NCI-H1048 (cell line): ENCODE measurements at places on chromosomes 7 and 10.

GRCh38 chr10:124231168-124232155 lies 138.1 kb upstream of the CHST15 start:
- no peak for DNase-seq

- no peak for DNase-seq
These were observed 39.4 kb downstream of the MMRN2 start for GRCh38 chr10:86918022-86918471.

GRCh38 chr7:69751026-69751425 lies 152.8 kb downstream of the AUTS2 start:
- DNase-seq: no peak

- DNase-seq: no peak
These were observed 3.0 kb downstream of the LAMB1 start for GRCh38 chr7:107999779-108000560.

- no peak for DNase-seq
These were observed 100.0 kb upstream of the MINDY3 start for GRCh38 chr10:15960277-15960676.

- DNase-seq: no peak
These were observed 100.1 kb upstream of the COL1A2 start for GRCh38 chr7:94294471-94295131.

DNA sequence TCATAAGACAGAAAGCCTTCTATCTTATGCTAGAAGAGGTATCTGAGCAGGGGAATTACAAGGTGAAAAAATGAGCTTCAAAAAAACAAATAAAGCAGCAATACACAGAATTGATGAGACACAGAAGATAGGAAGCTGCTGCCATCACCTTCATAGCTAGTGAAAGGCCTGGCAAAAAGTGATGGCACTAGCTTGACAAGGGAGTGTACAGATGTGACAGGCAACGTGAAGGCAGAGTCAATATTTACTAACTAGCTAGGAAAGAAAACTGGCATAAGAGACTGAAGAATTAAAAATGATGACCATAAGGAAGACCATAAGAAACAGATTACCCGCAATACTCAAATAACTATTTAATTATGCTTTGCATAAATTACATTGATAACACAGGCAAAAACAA lies 9.4 kb downstream of the GPR22 start:
- no peak for DNase-seq

- no peak for DNase-seq
These were observed 56.2 kb upstream of the SMNDC1 start for GRCh38 chr10:110360857-110361474.

DNA sequence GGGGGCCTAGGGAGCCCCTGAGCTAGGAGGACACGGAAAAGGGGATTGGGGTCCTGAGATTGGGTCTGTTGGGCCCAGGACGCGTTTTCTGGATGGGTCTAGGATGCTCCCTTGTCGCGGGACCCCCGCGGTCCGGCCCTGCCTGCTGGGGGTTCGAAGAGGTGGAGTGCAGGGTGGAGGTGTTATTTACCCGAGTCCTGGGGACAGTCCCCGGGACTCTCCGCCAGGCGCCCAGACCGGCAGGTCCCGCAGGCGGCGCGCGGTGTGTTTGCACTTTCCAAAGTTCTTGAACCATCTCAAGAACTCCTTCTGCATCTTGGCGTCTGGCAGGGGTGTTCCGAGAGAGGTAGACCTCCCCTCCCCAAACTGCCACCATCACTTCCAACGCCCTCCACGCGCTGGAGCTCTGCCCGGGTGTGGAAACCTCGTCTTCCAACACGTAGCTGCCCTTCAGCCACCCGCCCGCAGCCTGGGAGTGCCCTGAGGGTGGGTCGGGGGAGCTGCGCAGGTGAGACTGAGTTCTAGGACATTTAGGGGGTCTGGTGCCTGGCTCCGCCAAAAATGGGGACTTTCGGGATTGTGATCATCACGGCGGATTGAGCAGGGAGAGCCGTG lies 569 bp downstream of the CAV1 start:
- no peak for DNase-seq

GRCh38 chr10:96281444-96282029 lies 10.2 kb upstream of the BLNK start:
- DNase-seq: no peak

GRCh38 chr10:61821153-61821552 lies 80.3 kb upstream of the ARID5B start:
- DNase-seq: no peak

GRCh38 chr10:77415313-77415960 lies 222.2 kb downstream of the KCNMA1 start:
- no peak for DNase-seq

- DNase-seq: no peak
These were observed 103.2 kb upstream of the WAC start for GRCh38 chr10:28429573-28430216.

- no peak for DNase-seq
These were observed 50.9 kb downstream of the TPK1 start for GRCh38 chr7:144784943-144785342.

- DNase-seq: peak; percentile 45
These were observed 140.9 kb downstream of the ADCYAP1R1 start for GRCh38 chr7:31192986-31193385.

DNA sequence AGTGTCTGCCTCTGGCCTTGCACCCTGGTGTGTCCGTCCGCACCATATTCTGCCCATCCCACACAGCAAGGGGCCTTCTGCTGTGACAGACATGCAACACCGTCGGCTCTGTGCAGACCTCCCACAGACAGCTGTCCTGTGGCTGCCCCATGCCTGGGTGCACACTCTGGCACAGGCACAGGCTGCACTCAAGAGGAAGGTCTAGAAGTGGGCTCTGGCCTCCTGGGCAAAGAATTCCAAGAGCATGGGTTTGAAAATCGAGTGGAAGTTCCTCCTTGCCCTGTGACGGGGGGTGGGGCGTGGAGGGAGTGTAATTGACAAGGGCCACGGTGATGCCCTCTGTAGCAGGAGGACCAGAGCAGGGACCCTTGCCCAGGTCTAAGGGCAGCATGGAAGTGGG lies 4.3 kb upstream of the LOXL4 start:
- no peak for DNase-seq

GRCh38 chr10:48554656-48555055 lies 50.2 kb downstream of the ARHGAP22 start:
- no peak for DNase-seq

DNA sequence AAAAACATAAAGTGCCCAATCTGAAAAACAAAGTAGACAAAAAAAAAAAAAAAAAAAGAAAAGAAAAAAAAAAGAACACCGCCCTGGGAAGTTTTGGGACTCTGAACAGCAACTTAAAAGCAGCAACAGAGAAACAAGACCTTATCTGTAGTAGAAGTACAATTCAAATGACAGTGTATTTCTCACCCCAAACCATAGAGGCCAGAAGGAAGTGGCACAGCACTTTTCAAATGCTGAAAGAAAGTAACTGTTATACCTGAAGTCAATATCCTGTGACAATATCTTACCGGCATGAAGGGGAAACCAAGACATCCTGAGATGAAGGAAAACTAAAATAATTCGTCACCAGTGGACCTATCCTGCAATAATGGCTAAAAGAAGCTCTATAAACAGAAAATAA lies 112.1 kb downstream of the DNAJC1 start:
- no peak for DNase-seq

DNA sequence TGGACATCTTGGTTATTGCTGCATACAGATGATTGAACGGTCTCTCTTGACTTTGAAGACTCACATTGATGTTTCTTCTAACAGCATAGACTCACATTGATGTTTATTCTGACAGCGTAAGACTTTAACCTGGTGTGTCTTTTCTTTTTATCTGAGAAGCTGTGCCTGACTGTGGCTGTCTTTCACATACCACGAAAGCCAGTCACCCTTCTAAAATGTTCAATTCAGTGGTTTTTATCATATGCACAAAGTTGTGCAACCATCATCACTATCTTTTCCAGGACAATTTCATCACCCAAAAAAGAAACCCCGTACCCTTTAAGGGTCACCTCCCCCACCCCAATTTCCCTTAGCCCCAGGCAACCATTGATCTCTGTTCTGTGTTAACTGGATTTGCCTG lies 24.7 kb downstream of the CELF2 start:
- no peak for DNase-seq

DNA sequence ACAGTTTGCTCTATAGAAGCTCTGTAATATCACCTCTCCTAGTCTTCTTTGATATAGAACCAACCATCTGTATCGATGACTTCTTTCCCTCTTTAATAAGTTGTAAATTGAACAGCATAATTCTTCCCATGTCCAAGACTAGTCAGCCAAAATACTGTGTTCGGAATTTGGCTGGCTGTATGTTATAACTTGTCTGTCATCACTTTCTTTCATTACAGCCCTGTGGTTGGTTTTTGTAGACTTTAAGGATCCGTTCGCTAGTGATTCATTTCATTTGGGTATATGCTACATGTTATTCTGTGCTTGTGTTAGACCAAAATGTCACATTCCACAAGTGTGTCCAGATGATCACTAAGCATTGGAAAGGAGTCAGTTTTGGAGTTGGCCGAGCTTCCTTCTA lies 155.4 kb upstream of the ITGB1 start:
- DNase-seq: no peak

- DNase-seq: no peak
These were observed 4.8 kb downstream of the PITRM1 start for GRCh38 chr10:3167611-3168330.

- DNase-seq: no peak
These were observed 114.5 kb downstream of the NKX6-2 start for GRCh38 chr10:132671228-132672154.

- no peak for DNase-seq
These were observed 222.6 kb downstream of the MGMT start for GRCh38 chr10:129689671-129690071.

- no peak for DNase-seq
These were observed 16.4 kb upstream of the PDSS1 start for GRCh38 chr10:26681076-26681475.

DNA sequence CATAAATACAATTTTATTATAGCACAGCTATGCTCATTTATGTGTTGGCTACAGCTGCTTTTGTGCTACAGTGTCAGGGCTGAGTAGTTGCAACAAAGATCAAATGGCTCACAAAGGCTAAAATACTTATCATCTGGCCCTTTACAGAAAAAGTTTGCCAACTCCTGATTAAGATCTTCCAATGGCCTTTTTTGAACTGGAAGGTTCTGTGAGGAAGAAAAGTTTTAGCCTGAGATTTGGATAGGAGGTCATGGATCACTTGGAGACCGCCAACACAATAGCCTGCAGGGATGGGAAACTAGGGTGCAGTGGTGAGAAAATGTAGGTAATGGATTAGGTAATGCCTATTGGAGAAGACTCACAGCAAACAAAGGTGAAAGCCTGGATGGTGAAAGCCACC lies 169.8 kb downstream of the NOC3L start:
- DNase-seq: no peak
